Amniotic epithelial cell (primary cell): ENCODE measurements at places on chromosomes 1 and 21.

DNA sequence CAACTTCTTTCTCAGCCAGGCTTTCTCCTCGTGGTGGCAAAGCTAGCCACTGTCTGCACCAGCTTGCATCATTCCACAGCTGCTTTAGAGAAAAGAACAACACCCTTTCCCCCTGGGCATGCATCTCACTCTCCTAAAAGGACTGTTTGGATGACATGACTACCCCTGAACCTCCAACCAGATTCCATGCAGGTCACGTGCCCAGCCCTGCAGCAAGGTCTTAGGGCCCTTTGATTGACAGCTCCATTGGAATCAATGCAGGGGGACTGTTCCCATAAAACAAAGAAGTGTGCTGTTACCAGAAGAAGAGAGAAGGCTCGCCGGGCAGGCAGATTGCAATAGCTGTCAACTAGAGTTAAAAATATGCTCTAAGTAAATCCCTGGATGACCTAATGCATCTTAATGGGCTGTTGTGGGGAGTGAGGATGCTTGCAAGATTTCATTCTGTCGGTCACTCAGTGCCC lies 24.4 kb downstream of the KCNA2 start:
- peak; percentile 12 for DNase-seq

GRCh38 chr1:51482881-51483280 lies 36.2 kb downstream of the EPS15 start:
- DNase-seq = peak; percentile 76

- no peak for DNase-seq
Measured at GRCh38 chr1:212528501-212528900, 80.1 kb upstream of the ATF3 start.

DNA sequence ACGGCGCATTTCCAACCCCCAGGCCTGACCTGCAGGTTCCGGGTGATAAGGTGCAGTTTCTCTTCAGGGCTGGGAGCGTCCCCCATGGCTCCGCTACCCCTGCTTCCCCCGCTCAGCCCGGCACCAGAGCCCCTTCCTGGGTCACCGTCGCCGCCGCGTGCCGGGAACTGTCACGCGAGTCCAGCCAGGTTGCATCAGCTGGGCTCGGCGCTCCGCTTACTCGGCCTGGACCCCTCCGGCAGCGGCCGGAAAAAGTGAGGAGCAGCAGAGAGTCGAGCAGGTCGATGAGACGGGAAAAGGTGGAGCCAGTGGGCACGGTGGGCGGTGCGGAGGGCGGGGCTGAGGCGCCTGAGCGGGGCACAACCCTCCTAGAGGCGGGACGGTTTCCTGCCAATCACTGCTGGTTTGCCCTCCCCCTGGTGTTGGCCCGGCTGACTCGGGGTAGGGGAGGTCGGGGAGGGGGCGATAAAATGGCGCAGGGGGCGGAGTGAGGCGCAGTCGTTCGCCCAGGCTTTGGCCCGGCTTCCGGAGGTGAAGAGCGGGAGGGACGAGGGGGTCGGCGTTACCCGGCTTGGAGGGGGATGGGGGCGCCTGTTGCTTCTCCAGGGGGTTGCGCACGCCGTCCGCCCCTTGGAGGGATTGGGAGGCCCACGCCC lies at the start of the genes S100PBP and YARS1:
S100PBP (plus strand) TSS at position 495 of the 656 bp plus-strand sequence. CDS start 8,447 bp downstream, outside the sequence.
YARS1 (minus strand) TSS at position 200 of the 656 bp plus-strand sequence; CDS start at position 86, 114 bp downstream.
- peak; percentile 97 for DNase-seq

GRCh38 chr21:46634966-46635323 lies 529 bp upstream of the PRMT2 start:
- peak; percentile 88 for DNase-seq

DNA sequence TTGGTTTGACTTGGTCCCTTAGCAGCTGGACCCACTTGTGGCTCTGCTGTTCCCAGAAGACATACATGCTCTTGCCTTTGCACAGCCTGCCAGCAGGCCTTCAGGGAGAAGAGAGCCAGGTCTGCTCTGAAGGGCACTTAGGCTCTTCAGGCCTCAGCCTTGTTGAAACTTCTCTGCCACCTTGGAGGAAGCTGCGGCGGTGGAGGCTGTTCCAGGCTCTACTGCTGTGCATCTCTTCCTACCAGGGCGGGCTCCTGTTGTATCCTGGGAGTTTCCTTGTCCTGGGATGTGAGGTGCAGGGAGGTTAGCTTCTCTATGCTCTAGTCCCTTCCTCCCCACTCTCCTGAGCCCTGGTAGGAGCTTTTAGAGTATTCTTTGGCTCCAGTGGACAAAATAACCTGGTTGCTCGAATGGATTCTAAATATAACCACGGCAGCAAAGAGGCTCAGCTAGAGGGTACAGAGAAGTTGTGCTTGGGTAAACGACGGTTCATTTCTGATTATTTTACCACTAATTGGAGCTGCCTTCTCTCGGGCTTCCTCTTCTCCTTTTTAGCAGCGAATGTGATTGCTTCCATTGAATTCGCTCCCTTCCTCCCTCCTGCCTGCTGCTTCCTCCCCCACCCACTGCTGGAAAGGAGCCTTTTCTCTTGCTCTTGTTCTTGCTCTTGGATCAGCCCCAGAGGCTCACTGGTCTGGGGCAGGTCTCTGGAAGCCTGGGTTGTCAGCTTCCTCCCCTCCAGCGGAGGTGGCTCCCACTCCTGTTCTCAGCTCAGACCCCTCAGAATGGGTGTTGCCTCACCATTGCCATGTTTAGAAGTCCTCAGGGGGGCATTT lies 126.6 kb upstream of the CACNA1E start:
- no peak for DNase-seq

- peak; percentile 73 for DNase-seq
Measured at GRCh38 chr1:29245876-29246275, 9.6 kb downstream of the PTPRU start.

GRCh38 chr1:81758181-81758580 lies 42.6 kb upstream of the ADGRL2 start:
- peak; percentile 4 for DNase-seq

DNA sequence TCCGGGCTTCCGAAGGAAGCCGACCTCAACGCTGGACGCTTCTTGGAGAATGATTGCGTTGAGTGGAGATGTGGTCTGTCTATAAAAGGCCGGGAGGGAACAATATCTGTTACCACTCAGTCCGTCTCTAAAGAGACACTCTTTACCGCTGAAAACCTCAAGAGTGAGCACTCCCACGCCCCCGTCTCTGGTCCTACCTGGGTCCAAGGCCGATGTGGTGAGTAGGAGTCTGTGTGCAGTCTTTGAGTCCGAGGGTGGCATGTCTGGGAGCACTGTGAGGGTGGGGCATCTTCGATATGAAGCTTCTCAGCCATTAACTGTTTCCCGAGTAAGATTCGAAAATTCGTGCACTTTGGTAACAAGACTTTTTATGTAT lies 576 bp downstream of the ZFP69 start:
- peak; percentile 49 for DNase-seq

DNA sequence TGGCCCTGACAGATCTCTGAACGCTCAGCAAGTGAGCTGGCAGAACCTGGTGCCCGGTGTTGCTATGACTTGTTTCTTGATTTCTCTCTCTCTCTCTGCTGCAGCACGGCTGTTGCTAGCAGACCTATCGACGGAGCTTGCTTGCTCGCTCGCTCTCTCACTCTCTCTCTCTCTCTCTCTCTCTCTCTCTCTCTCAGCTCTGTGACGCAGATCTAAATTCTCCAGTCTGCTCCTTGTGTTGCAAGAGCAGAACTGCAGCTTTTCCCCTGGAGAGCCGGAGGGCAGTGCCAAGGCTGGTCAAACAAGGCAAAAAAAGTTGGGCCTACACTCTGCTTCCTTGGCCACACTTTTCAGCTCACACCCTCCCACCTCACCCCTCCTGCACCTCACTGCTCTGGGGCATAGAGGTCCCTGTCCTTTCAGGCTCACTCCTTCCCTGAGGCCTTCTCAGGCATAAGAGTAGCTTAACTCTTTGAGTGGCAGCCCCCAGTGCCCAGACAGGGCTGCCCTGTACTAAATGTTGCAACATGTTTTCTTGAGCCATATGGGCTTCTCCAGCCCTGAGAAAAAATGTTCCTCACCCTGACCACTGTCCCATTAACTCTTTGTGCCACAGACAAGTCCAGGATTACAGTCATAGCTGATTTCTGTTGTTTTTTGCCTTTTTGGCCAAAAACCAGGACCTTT lies 72.2 kb downstream of the CD46 start:
- DNase-seq = peak; percentile 99

DNA sequence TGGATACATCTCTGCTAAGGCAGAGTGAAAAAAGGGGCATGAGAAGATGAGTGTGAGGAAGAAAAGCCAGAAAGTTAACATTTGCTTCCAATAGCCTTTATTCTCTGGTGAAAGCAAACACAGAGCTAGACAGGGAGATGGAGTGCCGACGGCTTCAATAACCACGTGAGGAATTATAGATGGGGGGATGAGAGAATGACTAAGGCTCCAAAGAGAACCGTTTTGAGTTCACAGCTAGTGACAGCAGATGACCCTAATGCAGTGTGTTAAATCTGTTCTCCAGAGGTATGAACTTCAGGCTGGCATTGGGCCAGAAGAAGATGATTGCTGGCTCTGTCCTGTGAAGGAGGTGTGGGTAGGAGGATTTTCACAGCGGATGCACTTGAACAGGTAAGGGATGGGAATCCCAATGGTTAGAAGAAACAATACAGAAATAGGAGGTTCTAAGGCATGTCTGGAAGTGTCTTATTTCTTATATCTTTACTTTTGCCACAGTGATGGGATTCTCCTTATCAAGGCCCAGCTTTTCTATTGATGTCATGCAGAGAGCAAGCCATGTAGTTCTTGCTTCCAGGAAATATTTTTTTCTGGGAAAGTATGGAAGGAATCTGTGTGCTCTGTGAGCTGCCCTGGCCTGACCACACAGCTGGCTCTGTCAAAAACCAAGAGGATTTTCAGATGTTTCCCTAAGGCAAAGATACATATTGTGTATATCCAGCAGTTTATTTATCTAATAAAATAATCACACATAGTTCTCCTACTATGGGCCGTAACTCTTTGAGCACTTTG lies 573.8 kb downstream of the LTN1 start:
- peak; percentile 60 for DNase-seq

- no peak for DNase-seq
Measured at GRCh38 chr1:51488372-51489050, 30.6 kb downstream of the EPS15 start.

DNA sequence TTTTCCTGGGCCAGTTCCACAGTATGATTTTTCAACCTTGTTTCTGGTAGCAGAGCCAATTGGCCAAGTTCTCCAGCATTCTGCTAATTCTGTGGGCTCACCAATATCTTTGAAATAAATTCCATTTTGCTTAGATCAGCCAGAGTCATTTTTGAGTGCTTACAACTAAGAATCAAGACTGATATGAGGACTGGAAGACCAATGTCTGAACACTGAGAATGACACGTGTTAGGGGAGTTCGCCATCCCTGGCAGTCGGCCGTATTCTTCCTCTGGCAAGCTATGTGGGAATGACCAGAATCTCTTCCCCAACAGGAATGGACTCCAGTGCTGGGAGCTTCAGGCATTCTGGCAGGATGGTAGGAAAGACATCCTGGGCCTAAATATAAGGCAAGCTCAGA lies 4.9 kb upstream of the TENT5C start:
- DNase-seq = peak; percentile 70

- DNase-seq = no peak
Measured at GRCh38 chr1:244406337-244406736, 45.4 kb downstream of the ADSS2 start.

- DNase-seq = no peak
Measured at GRCh38 chr1:180489976-180490375, 12.4 kb downstream of the ACBD6 start.

DNA sequence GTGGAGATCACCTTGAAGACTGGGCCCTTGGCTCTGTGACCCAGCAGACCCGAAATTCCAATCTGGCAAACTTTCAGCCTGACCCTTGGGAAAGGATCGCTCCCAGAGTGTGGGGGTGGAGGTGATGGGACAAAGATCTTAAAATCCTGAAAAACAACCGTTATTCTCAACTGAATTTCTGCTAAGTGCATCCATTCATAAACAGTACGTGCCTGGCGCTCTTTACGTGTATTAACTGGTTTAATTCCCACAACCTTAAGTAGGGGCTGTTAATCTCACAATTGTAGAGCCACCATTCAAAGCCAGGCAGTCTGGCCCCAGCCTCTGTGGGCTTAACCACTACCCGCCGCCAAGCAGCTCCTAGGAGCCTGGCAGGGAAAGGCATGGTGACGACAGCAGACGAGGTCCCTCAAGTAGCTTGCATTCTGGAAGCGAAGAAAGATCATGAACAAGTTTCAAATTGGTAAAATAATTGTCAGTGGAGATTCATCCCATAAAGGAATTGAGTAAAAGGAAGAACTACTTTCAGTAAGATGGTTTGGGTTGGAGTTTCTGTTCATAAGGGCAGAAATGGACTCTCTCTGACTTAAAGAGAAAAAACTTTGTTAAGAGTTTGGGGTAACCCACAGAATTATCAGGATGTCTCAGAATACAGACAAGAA lies 11.4 kb upstream of the RGS16 start:
- DNase-seq = no peak

- DNase-seq = no peak
Measured at GRCh38 chr1:171420810-171421209, 64.5 kb upstream of the PRRC2C start.

DNA sequence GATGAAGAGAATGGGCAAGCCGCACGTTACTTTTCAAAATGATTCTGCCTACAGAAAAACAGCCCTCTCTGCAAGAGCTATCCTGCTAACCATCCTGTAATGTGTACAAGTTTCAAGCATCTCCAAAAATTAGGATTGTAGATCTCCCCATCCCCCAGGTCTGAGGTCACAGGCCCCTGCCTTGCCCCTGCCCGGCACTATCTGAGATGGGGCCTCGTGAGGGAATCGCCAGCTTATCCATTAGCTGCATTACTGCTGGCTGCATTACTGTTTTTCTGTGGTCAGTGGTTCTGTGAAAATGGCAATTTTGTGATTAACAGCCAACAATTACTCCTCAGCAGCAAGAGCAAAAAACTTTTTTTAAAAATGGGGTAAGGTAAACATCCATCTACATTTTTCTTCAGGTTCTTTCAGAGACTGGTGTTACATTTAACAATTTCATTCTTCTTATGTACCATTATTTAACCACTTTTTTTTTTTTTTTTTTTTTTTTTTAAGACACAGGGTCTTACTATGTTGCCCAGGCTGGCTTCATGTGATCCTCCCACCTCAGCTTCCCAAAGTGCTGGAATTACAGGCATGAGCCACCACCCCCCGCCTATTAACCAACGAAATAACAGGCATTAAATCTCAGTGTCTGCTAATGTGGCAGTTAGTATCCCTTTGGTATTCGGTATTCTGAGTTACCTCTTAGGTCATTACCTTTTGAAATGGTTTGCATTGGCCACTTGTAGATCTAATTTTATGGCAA lies 83.8 kb downstream of the MRPL37 start:
- no peak for DNase-seq

- no peak for DNase-seq
Measured at GRCh38 chr1:38953433-38953860, 11.8 kb upstream of the RHBDL2 start.

DNA sequence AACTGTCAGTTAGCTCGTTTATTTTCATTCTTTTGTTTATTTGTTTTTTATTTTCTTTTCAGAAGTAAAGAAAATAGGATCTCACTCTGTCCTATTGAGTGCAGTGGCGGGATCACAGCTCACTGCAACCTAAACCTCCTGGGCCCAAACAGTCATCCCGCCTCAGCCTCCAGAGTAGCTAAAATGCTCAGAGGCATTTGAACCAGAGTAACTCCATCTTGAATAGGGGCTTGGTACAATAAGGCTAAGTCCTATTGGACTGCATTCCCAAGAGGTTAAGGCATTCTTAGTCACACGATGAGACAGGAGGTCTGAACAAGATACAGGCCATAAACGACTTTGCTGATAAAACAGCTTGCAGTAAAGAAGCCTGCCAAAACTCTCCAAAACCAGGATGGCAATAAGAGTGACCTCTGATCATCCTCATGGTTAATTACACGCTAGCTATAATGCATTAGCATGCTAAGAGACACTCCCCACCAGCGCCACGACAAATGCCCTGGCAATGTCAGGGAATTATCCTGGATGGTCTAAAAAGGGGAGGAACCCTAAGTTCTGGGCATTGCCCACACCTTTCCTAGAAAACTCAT lies 13.1 kb upstream of the COP1 start:
- DNase-seq = no peak
